RCC 7860 (cell line): ENCODE measurements at places on chromosomes 4 and X.

DNA sequence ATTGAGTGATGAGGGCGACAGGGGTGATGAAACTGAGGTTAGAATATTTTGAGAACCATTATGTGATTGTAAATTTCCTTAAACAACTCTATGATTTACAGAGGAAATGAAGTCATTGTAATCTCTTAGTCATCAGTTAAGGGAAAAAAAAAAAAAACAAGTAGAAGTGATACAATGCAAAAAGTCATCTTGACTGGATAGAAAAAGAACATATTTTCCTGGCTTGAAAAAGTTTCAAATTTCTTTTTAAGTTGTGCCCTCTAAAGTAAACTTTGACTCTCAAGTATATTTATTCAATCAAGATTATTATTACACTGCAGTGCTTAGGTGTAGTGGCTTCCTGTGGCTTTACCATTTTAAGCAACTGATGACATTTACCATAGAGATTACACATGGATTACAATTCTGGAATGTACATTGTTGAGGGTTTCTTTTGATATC is 40.6 kb downstream of the GABRB1 start:
- DNase-seq, result peak; percentile 38

GRCh38 chr4:145609481-145610427 is 9.4 kb upstream of the MMAA start:
- peak; percentile 28 for DNase-seq

GRCh38 chr4:94397635-94398034 is 54.1 kb upstream of the PDLIM5 start:
- no peak for DNase-seq

DNA sequence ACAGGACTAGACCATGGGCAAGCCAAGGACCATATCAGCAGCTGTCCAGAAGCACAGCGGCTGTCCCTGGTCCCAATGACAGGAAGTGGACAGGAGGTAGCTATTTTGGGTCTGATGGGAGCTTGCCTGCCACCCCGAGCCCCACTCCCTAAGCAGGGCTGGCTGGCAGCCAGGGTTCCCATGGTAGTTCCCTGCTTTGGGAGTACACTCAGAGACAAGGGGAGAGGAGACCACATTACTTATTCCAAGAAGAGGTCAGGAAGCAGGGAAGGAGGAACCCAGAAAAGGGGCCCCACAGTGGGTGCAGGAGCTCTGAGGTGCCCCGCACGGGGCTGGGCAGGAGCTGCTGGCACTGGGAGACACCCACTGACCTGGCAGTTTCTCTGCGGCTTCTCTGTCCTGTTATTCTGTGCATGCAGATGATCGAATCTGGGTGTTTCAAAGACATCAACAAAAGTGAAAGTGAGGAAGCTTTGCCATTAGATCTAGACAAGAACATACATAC is 36.3 kb downstream of the HTT-AS start:
- DNase-seq, result no peak
